ENCODE measurements at places on chromosomes 5 and 9. TPM values are rescaled to one million over a fixed set of nuclear protein-coding genes. Genes with fewer than 3 reads are reported as not detected.

CCDC152 gene
- polyA plus RNA-seq: 16.1 TPM

- no peak for DNase-seq
These were observed 349.6 kb upstream of the SLC30A5 start for GRCh38 chr5:68744206-68744605.

ARL14EPL gene
- polyA plus RNA-seq: not detected

SLC6A19 gene
- polyA plus RNA-seq: 67.4 TPM

IFNA2 gene
- polyA plus RNA-seq: not detected

- no peak for DNase-seq
These were observed 112.2 kb downstream of the MVB12B start for GRCh38 chr9:126438741-126439401.

DNA sequence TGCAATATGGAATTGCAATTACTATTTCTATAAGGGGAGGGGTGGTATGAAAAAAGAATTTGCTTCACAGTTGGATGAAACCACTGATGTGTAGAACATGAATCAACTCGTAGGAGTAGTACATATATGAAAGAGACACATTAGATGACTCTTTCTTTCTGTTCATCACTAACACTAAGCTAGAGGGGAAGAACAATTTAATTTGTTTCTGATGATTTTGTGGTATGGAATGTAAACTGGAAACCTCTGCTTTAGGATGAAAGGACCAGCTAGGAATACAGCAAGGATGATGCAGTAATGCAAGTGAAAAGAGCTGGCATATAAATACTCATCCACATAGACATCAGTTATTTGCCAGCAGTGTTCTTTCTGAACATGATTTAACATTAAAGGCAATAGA is 113.4 kb downstream of the PAPPA start:
- no peak for DNase-seq

DNA sequence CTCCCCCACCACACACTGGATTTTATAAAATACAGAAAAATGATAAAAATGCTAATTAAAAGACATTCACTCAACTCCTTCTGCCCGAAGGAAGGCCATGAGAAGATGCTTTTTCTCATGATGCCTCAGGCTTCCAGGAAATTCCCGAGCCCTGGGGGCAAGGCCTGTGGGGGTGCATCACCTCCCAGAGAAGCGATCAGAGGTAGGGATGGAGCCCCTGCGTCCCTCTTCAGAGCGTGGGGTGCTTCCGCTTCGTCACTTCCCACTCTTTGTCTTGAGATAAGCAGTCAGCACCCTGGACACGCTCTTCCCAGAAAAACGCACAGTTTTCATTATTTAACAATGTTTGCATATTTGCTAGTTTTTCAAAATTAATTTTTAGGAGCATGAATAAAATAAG is 33.3 kb upstream of the SH3PXD2B start:
- no peak for DNase-seq

DNA sequence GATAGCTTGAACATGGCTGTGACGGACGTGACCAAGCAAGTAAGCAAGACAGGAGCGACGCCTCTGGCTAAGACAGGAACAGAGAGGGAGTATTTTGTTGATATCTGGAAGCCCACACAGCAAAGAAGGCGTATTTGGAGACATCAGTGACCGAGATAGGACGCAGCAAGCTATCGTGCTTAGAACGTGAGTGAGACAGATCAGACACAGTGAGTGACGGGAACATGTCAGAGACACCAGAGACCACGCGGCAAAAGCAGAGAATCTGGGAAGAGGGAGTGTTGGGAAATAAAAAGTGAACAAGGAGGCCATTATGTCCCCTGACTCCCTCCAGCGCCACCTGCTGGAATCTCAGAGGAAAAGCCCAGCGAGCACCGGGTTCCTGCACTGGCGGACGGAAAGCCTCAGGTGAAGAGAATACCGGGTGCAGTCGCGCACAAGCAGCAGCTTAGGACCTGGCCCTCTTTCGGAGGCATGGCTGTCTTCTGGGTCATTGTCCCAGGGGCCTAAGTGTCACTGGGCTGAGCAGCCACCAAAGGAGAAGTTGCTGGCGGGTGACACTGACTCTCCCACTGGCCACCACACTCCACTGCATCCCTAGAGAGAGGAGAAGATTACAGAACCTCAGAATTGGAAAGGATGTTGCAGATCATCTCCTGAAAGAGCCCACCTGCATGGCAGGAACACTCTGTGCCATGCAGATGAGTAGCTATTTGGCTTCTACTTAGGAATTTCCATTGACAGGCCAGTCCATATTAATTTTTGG is 99.1 kb downstream of the FBXO38 start:
- DNase-seq: peak; percentile 24

CDX1 gene
- polyA plus RNA-seq: 0.45 TPM

DNA sequence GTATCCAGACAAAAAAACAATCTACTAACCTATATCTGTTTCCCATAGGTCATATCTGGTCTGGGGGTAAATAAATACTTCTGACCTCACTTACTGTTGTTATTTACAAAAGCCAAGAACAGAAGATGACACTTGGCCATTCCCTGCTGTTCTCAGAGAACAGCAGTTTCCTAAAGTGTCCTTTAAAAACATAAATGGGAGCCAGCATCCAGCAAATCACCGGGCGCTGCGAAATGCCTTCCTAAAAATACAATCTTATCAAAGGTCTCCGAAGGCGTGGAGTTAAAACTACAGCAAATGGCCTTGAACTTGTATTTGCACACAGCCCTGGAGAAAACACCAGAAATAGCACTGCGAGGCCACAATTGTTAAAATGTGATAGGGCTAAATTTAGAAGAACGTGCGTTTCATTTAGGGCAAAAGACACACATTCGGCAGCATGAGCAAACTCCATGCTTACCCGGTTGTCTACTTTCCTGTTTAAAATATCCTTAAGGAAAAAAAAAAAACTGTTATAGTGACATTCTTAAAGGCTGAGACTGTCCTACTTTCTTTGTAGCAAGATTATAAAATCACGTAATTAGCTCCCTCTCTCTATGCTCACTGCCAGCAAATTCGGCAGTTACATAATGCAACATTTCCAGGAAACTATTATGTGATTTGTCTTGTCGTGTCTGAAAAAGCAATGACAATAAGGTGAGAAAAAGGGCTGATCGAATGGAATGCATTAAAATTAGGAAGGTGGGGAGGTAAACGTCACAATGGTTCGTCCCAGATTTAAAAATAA is 1.5 kb downstream of the NFIL3 start:
- peak; percentile 43 for DNase-seq

- no peak for DNase-seq
These were observed 266.8 kb upstream of the ACTBL2 start for GRCh38 chr5:57749396-57749795.

DNA sequence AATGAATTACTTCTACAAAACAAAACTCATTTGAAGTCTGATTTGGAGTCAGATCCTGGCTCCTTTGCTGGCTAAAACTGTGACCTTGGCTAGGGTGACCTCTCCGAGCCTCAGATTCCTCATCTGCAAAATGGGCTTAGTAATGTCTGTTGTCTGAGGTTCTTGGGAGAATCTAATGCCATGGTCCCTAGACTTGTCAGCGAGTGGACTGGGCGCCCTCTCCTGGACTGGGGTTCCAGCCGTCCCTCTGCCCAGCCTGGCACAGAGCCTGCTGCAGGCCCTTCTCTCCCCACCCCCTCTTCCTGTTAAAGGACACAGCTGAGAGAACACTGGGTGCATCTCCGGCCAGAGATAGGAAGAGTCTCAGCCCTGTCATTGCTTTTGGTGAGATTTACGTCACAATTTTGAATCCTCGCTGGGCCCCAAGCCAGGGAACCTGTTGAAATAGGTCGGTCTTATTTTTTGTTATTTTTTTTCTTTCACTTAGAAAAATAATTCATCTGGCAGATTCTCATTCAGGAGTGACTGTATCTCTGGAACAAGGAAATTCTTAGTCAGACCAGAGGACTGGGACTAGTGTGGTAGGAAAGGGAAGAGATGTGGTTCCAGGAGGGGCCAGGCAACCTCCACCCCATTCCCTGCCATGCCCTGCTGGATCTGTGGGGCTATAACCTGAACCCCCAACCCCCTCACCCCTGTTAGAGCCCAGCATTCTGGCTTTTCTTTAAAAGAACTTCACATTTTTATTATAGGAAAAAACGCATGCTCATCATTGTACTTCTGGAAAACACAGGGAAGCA is 48.2 kb upstream of the RPL26L1 start:
- no peak for DNase-seq

All from left kidney (tissue), 8 donors.